ENCODE measurements at places on chromosomes 3 and 15.

GRCh38 chr3:98967758-98968157 lies 66.3 kb upstream of the DCBLD2 start:
- DNase-seq, result no peak

GRCh38 chr3:189721873-189722665 lies 90.9 kb downstream of the TP63 start:
- no peak for DNase-seq

GRCh38 chr3:32469151-32469874 lies 33.3 kb downstream of the CMTM6 start:
- no peak for DNase-seq

DNA sequence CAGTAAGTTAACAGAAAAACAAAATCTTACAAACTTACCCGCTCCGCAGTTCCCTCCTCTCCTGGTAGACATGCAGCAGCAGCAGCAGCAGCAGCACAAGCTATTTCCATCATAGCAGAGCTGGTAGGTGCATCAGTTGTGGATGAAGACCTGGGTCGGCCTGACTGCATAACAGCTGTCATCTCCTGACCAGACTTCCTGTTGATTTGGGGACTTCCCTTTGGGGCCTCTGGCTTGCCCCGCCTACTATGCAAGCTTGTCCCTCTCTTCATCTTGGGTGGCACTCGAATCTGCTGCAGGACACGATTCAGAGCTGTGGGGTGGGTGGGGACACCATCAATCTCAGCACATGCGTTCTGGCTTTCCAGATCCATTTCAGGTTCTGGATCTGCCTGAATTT lies 65.7 kb downstream of the TMCC1 start:
- no peak for DNase-seq

DNA sequence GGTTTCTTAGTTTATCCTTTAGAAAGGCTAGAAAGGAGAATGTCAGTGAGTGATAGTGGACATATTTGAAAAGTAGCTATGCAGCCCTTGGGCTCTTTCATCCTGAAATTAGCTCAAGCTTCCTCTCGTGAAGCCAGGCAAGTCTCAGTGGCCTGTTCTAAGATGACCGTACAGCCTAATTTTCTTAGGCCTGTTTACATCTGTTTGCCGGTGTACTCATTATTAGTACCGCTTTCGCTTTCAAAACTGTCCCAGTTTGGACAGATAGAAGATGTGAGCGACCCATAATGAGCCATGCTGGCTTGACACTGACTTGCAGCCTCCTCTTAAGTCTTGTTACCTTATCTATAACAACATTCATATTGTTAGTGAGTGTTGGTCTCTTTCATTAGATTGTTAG lies 5.7 kb upstream of the ARL14 start:
- no peak for DNase-seq

DNA sequence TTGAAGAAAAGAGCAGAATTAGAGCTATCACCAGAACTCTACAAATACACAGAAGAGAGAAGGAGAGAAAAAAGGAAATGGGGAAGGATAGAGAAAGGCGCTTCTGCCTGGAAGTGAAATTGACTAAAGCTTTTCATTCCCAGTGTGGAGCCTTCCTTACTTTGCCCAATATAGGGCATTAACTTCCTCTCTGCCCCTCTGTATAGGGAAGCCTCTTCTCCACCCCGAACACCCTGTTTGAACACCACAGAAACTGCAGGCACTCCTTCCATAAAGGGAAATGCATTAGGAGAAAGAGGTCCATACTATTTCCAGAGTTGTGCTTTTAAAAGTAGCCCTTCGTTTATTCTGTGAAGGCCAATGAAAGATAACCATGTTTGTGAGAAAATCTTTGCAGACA lies 248.5 kb downstream of the RAP2B start:
- DNase-seq, result no peak

DNA sequence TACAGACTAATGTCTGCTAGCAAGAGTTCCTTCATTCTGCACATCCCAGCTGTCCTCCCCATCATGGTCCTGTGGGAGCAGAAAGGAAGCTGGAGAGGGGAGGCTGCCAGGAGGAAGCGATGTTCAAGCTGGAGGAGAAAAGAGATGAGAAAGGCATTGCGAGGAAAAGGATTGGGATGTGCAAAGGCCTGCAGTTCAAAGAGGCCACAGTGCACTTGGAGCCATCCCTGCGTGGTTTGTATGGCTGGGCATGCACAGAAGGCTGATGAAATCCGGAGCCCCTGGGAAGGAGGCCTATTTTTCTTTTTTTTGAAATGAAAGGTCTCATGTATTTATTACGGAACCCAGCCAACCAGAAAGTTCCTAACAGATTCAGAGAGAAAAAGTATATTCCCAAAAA lies 22.8 kb downstream of the AMOTL2 start:
- no peak for DNase-seq

DNA sequence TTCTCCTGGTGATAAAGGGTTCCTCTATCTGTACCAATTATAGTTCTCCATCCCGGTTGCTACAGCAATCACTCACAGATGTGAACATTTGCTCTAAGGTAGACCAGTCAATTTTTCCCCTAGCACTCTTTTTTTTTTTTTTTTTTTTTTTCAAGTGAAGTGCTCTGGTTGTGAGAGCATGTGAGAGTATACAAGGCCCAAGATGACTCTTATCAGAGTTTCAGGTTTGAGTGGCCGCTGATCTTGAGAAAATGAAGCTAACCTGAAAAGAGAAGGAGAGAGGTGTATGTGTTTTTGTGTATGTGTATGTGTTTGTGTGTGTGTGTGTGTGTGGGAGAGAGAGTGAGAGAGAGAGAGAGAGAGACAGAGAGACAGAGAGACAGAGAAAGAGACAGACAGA lies 44.4 kb upstream of the OTOL1 start:
- no peak for DNase-seq

DNA sequence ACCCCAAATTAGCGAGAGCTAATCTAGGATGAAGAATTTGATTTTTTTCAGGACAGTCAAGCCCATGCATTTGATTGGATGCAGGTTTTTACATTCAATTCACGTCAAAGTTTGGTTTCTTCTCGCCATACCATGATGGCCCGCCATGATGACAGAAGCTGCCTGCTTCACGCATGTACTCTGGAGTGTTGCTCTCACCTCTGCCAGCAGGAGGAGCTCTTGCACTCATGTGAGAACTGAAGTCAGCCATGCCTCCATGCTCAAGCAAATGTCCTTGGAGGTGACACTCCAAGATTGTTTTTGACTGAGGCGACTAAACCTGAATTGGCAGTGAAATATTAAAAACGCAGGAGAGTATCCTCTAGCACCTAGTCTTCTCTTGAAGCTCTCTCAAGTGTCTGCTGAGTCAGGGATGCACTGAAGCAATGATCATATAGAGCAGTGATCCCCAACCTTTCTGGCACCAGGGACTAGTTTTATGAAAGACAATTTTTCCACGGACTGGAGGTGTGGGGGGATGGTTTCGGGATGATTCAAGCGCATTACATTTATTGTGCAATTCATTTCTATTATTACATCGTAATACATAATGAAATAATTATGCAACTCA lies 120.9 kb downstream of the SAMMSON start:
- no peak for DNase-seq

GRCh38 chr3:153602801-153603200 lies 440.8 kb downstream of the RAP2B start:
- no peak for DNase-seq

DNA sequence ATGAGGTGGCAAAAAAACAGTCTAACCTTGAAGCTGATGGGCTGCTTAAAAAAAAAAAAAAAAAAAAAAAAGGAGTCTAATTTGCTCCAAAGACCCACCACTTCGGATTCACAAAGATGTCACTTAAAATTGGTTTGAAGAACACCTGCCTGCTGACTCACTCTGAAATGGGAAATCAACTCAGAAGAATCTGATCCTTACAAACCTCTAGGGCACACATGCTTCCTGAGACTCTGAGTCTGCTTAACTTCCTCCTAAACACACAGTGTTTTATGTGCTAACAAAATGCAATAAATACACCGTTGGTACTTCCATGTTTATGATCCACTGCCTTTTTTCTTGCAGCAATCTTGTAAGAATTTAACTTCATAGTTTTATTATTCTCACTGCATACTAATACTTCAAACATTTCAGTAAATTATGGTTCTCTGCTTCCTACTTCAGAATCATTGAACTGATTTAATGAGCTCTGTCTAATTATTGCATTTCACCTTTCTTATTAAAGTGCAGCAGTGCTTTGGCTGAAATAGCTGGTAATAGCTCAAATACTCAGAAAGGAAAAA lies 73.0 kb upstream of the FRMD4B start:
- DNase-seq, result no peak

- DNase-seq, result peak; percentile 11
These were observed 520.6 kb downstream of the MFSD1 start for GRCh38 chr3:159322322-159322939.

DNA sequence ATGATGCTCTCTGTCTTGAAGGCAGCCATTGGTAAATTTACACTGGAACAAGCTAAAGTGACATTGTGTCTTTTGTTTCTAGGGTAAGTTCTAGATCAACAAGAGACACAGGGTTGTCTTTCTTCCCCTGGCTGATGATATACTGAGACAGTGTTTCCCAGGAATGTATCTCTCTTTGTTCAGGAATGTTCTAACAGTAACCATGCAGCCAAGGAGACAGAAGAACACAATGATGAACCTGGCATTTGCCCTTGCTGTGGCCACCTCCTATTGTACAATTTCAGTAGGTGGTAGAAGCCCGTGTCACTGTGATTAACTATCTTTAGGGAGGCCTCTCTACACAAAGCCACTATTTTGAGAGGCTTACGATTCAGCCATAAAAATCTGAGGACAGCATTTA lies 130.7 kb downstream of the LRTM1 start:
- DNase-seq, result no peak

DNA sequence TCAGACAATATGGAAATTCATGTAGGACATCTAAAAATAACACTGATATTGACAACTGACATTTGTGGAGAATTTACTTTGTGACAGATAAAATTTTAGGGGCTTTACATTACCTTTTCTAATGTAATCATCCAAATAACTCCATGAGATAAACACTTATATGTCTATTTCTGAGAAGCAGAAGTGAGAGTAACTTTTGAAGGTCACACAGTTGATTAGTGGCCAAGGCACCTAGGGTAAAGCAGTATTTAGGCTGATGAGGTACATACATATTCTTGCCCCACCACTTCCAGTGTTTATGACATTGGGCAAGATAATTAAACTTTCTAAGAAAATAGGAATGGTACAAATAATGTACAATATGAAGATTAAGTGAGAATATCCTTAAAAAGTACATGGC lies 248.4 kb downstream of the CPNE4 start:
- DNase-seq, result no peak

GRCh38 chr3:4614070-4614469 lies 120.9 kb downstream of the ITPR1 start:
- DNase-seq, result no peak

DNA sequence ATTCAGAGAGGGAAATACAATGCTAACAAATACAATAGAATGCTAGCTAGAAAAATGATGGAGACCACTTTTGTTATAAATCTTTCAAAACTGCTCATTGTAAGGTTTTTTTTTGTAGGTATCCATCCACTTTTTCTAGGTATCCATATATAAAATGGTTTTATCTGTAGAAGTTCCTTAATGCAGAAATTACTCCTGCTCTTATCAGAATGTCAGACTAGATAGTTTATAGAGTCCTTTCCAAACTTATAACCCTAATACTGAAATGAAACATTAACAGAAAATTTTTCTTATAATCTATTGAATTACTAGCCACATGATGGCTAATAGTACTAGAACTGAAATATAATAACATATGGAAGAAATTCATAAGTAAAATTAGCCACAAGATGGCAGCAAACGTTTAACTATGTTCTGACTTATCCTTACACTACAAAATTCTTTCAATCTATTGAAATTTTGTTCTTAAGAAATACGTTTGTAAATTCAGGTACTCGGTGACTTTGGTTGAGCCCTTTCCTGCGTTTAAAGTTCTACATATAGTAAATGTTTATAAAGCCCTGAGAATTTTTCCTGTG lies 58.5 kb downstream of the ECT2 start:
- peak; percentile 25 for DNase-seq

- DNase-seq, result no peak
These were observed 64.7 kb downstream of the KLF15 start for GRCh38 chr3:126292318-126293070.

DNA sequence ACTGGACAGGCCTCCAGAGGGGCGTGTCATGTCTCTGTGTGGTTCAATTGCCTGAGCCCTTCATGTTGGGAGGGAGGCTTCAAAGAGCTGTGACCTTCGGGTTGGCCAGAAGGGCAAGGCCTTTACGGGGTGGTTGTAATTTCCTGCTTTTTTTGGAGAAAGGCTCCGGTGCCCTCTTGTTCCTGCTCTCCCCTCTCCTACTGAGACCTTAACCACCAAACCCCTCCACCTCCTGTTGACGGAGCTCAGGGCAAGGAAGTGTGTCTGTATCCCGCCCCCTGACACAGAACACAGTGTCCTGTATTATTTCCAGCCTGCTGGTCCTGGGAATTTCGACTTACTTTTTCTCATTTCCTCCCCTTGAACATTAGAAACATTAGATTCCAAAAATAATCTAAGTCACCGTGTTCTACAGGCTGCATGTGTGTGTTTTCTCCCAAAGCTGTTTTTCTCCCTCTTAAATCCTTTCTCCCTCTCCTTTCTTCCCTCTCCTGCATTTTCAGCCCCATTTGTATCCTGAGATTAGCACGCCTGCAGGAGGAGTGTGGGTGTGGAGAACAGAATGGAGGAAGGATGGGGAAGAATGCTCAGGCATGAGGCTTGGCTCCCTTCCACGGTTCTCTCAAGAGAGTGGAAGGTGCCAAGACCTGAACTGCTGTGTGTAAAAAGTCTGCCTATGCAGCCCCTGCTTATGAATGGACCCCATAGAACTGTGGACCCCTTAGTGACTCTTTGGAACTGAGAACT lies 285.4 kb upstream of the ROPN1 start:
- peak; percentile 52 for DNase-seq

- DNase-seq, result no peak
These were observed 77.2 kb upstream of the WDR72 start for GRCh38 chr15:53836618-53837017.

DNA sequence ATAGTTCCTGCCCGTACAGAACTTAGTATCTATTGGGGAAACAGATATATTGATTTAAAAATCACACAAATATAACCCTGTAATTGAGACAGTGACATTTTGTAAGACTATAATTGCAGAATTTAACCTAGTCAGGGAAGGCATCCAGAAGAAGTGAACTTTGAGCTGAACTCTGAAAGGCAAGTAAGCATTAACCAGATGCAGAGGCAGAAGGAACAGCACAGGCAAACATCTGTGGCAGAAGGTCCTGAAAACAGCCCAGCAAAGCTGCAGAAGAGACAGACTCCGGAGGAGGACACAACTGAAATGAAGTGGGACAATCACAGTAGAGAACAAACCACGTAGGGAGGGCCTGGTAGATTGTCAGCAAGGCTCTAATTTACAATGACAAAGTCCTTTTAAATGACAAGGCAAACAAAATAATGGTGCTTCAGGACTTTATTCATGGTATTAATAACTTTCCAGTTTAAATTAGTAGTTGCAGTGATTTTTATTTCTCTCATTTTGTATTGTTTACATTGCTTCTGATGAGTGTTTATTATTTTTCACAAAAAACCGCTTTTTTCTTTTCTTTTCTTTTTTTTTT lies 14.5 kb downstream of the BCL2A1 start:
- no peak for DNase-seq

- no peak for DNase-seq
These were observed 305.5 kb downstream of the GRM7 start for GRCh38 chr3:7166460-7166859.

GRCh38 chr15:51846066-51846462 lies 16.6 kb downstream of the TMOD3 start:
- no peak for DNase-seq

GRCh38 chr3:42772670-42773408 lies at the start of gene CCDC13:
Gene CCDC13, minus strand, starts transcription at chr3:42773253. Its CDS starts 14,908 bp downstream, at chr3:42758345.
- peak; percentile 89 for DNase-seq

All from hippocampal formation (tissue), 2 donors.